H4 (cell line): ENCODE measurements at places on chromosomes 2 and 18. TPM values are rescaled to one million over a fixed set of nuclear protein-coding genes. Genes with fewer than 3 reads are reported as not detected.

The DQX1 gene
- total RNA-seq, result not detected in 2 replicates

GRCh38 chr18:56197241-56197859 is 441.0 kb downstream of the TXNL1 start:
- no peak for DNase-seq

The ADNP2 gene
- total RNA-seq, result 21.3 and 27.8 TPM in 2 replicates

- peak; percentile 57 for DNase-seq
Observed at GRCh38 chr2:121076885-121077549, 208.0 kb downstream of the TFCP2L1 start.

The SCTR gene
- not detected in 2 replicates for total RNA-seq

DNA sequence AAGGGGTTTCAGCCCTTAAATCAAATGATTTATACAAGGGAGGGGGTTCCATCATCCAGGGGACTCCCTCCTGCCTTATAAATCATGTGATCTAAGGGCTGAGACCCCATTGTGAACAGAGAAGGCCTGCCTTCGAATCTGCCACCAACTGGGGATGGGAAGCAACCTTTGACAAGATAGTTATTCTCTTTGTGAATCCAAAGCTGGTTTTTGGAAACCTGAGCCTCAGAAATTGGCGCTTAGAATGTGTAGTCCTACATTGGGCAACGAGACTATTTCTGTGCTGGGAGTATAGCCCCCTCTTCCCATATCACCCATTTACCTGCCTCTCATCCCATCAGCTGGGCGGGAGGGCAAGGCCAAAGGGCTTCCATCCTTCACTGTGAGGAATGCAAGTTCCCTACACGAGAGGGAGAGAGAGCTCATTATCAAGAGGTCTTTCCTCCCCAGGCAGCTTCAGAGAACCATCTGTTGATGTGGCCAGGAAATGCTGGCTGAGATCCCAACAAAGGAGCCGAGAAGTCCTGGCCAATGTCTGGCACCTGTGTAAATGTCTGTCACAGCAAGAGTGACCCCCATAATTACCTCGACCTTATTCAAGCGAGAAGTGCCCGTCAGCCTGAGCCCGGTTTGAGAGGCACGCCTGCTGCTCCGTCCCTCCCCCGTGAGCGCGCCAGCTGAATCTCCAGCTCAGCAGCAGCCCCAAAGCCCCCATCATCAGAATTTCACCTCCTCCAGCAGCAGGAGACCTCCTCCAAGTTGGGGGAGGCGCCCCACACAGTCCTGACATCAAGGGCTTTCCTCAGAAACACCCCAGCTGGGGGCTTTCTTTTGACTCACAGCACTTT is 48.4 kb upstream of the APCDD1 start:
- no peak for DNase-seq

GRCh38 chr18:48932462-48932818 is 18.3 kb downstream of the SMAD7 start:
- no peak for DNase-seq

The IL36RN gene
- not detected in 2 replicates for total RNA-seq

The RESP18 gene
- total RNA-seq, result not detected in 2 replicates

The CTNNA2 gene
- total RNA-seq, result 0.39 and 0.70 TPM in 2 replicates

- DNase-seq, result no peak
Observed at GRCh38 chr2:141417246-141417797, 713.5 kb downstream of the LRP1B start.

The HOXD1 gene
- not detected in 2 replicates for total RNA-seq

DNA sequence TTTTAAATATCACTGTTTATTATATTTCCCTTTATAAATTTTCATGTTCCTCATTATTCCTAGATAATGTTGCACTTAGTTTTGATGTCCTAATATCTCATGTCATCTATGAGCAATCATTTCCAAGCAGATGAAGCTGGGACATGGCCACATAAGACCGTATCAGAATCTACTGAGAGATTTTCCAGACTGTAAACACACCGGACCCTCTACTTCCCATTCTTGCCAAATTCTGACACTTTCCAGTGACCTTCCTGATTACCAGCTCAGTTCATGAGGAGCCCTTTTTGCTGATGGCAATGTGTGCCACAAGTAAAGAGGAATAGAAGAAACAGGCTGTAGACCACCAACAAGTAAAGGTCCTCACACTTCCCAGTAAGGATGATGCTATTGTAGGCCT is 20.3 kb upstream of the PDE1A start:
- no peak for DNase-seq

The SLC19A3 gene
- total RNA-seq, result 0.27 and 0.51 TPM in 2 replicates

DNA sequence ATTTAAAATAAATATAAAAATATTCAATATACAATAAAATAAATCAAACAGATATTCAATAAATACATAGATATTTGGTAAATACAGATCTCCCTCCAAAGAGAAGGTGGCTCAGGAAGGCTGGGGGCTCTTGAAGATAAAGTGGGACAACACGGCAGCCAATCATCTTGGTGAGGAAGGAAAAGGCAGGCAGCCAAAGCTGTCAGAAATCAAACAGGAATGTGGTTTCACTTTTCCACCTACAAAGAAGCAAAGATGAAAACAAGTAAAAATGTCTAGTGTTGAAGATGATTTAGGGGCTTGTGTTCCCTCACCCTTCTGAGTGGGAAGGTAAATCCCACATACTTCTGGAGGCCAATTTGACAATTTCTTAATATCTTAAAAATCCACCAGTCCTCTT is 85.7 kb downstream of the B3GNT2 start:
- no peak for DNase-seq

The SMC6 gene
- 6.1 and 9.2 TPM in 2 replicates for total RNA-seq

The MTLN gene
- total RNA-seq, result 63.5 and 80.2 TPM in 2 replicates

DNA sequence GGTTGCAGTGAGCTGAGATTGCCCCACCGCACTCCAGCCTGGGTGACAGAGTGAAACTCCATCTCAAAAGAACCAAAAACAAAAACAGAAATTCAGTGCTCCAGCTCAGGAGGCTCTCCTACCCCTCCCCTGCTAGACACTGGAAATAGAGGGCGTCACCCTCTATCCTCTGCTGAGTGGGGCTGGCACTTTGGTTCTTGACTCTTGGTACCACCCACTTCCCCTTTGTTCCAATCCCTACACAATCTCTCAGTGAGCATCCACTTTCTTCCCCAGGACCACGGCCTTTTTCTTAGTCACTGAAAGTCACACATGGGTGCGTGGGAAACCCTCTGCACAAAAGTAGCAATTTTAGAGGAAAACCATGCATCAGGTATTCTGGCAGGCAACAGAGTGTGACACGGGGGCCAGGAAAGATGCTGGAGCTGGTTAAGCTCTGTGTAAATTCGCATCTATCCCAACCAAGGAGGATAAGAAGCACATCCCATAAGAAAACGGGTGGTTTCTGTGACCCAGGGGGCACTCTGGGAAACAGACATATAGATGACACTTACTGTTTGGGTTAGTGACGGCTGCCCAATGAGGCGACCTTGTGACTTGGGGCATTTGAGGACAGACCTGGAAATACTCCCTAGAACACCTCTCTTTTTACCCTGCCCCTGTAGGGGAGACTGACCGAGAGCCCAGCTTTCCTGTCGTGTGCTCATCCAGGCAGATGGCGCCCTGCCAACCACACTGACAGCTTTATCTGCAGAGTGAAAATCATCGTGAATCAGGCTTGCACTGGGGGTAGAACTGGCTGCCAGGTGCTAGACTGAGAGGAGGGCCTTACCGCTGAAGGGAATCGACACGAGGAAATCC is 7.7 kb downstream of the HJURP start:
- no peak for DNase-seq

- DNase-seq, result no peak
Observed at GRCh38 chr2:8544171-8544785, 137.6 kb upstream of the ID2 start.

DNA sequence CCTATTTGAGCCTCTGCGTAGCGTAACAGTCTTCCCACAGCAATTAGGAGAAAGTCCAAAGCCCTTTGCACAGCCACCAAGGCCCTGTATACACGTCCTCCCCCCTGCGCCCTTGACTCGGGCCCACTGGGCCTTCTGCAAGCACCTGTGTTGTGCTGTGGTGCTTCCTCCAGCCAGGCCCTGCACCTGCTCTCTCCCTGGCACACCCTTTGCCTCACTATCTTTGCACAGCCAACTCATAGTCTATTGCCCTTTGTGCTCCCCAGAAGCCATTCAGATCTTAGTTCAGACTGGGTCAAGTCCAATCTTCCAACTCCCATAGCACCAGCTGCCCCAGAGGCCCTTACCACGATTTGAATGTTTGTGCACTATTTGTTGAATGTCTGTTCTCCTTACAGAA is 271.6 kb upstream of the MGAT5 start:
- no peak for DNase-seq

The SCN7A gene
- not detected in 2 replicates for total RNA-seq

The PIEZO2 gene
- total RNA-seq, result 8.9 and 13.8 TPM in 2 replicates

The GPBAR1 gene
- total RNA-seq, result 0.37 TPM in 1 of 2 replicates, not detected in the other

DNA sequence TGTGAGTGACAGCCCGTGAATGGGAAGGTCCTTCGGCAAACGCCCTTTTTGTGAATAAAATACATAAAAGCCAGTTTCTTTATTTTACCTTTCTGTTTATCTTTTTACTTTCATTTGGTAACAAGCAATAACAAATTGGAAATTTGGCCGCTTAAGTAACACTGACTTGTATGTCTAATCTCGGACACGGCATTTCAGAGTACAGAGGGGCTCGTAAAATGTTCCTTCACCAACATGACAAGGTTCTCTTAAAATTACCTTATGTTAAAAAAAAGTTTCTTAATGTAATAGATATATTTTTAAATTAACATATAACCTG is 558 bp upstream of the NEMP2 start:
- DNase-seq, result no peak

The TUBA4B gene
- not detected in 2 replicates for total RNA-seq

DNA sequence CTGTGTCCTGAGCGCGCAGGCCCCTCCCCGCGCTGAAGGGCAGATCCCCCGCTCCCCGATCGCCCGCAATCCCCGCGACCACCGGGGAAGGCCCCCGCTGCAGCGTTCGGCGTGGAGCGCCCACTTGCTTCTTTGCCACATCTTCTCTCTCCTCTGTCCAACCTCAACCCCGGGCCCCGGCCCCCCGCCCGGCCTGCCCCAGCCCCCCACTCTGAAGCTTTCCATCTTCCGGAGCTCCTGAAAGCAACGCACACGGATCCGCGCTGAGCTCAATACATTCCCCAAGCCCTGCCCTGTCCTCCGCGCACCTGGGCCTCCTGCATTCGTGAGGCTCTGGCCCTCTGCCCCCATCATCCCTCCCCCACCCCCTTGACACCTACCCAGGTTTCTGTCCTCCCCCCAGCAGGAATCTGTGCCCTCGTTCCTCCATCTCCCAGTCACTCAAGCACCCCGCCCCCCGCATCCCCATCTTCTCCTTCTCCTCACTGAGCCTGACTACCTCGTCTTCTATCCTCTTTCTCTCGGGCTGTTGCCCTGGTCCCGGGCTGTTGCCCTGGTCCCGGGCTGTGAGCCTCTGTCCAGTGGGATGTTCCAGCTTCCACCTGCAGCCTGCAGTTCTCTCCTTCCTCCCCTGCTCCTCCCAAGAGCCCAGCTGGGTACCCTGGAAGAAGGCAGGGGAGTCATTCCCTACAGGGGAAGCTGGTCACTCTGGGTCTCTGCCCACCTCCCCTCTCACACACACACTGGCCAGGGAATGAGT is 7.8 kb downstream of the SPEG start:
- DNase-seq, result no peak

DNA sequence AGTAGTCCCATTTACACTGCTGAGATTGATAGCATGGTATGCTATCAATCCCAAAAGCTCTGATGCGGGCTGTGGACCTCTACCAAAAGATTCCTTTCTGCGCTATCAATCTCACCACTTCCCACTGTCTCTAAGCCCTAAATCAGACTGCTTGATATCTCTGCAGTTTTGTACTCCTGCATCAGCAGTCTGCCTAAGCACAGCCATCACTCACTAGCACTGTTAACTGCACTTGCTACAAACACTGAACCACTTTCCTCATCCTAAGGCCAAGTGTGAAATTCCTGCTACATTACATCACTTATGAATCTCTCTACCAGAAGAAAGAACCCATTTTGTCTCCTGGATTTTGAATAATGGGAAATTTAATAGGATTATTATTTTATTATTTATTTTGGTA is 237.0 kb downstream of the HNMT start:
- no peak for DNase-seq

- DNase-seq, result peak; percentile 54
Observed at GRCh38 chr2:162261032-162261945, 18.0 kb upstream of the FAP start.

The ANXA4 gene
- 9.8 and 19.8 TPM in 2 replicates for total RNA-seq

The TCF23 gene
- total RNA-seq, result not detected in 2 replicates

- DNase-seq, result no peak
Observed at GRCh38 chr2:54836477-54836876, 113.0 kb downstream of the EML6 start.

- DNase-seq, result no peak
Observed at GRCh38 chr2:96131152-96131812, 7.0 kb downstream of the ASTL start.

- DNase-seq, result no peak
Observed at GRCh38 chr18:33871363-33872025, 293.5 kb downstream of the ASXL3 start.

GRCh38 chr2:120066800-120067547 is 54.1 kb downstream of the EPB41L5 start:
- peak; percentile 26 for DNase-seq

GRCh38 chr2:96427917-96428316 is 77.2 kb downstream of the NEURL3 start:
- peak; percentile 86 for DNase-seq

DNA sequence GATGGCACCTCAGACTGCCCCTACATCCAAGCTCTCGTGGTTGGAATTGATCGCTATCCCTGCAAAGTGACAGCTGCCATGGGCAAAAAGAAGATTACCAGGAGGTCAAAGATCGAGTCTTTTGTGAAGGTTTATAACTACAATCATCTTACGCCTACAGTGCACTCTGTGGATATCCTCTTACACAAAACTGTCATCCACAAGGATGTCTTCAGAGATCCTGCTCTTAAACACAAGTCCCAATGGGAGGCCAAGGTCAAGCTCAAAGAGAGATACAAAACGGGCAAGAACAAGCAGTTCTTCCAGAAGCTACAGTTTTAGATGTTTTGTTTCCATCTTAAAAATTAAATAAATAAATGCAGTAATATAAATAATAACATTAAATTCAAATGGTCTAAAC is 45.4 kb downstream of the INO80D start:
- no peak for DNase-seq

The FOSL2 gene
- 11.1 and 13.2 TPM in 2 replicates for total RNA-seq

The CNRIP1 gene
- 19.7 and 32.6 TPM in 2 replicates for total RNA-seq

The DNAJC5G gene
- not detected in 2 replicates for total RNA-seq

DNA sequence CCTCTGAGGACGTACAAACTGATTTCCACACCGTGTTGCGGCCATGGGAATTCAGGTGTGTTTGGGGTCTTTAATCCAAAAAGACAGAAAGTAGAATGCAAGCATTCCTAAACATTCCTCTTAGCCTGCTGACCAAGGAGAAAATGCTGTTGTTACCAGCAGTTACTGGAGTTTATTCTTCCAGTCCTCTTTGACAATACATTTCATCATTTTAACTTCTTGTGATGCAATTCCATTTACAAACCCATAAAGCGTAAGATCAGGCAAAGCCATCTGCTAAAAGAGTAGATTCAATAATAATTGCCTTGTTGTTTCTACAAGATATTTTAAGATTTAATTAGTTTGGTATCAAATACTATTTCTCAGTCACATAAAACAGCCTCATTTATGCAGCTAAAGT is 32.7 kb downstream of the SPIRE1 start:
- DNase-seq, result no peak

- no peak for DNase-seq
Observed at GRCh38 chr2:42909966-42910365, 117.6 kb upstream of the HAAO start.

- no peak for DNase-seq
Observed at GRCh38 chr18:32439802-32440201, 30.9 kb downstream of the GAREM1 start.

GRCh38 chr2:231923010-231923344 is 3.2 kb downstream of the NPPC start:
- DNase-seq, result no peak
